Hematopoietic multipotent progenitor cell treated with erythropoietin and hydrocortisone succinate and interleukin-3 and kit ligand, for 4 days (in vitro differentiated cells): ENCODE measurements at places on chromosomes 2 and 18.

GRCh38 chr18:36389811-36390581 lies 92.5 kb downstream of the FHOD3 start:
- no peak for DNase-seq

DNA sequence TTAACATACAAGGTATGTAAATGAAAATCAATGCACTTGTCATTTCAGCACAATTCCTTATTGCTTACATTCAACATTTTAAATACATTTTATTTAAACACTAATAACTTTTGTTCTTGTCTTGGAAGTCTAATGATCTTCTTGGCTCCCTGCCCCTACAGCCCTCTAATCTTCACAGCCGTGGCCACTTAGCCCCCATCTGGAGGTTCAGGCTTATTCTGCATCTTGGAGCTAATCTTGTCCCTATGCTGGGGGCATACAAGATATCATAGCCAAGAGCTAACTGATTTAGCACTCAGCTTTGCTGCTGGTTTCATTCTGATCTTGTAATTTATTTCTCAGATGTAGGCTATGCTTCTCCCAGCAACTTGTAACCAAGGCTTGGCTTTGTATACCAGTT lies 140.8 kb downstream of the TMEFF2 start:
- DNase-seq = no peak

DNA sequence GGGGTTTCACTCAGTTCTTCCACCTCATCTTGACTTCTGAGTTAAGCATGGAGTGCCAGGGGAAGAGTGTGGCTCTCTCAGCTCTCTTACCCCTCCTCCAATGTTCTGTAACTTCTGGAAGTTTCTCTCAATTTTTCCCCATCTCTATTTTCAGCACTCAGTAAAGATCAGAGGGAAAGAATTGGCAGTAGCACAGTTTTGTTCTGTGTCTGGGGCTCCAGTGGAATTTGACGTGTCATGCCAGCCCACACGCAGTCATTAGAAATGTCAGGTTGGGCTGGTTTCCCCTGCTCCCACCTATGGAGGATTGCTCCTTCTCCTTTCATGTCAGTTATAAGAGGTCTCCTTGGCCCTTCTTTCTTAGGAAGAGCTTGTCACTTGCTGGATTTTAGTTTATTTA lies 104.6 kb upstream of the COL3A1 start:
- no peak for DNase-seq

GRCh38 chr2:240434728-240435456 lies 571 bp upstream of the GPC1 start:
- peak; percentile 82 for DNase-seq

GRCh38 chr2:11103984-11104793 lies 51.1 kb upstream of the SLC66A3 start:
- no peak for DNase-seq

- no peak for DNase-seq
Observed at GRCh38 chr2:15050483-15050882, 418.0 kb downstream of the LRATD1 start.

DNA sequence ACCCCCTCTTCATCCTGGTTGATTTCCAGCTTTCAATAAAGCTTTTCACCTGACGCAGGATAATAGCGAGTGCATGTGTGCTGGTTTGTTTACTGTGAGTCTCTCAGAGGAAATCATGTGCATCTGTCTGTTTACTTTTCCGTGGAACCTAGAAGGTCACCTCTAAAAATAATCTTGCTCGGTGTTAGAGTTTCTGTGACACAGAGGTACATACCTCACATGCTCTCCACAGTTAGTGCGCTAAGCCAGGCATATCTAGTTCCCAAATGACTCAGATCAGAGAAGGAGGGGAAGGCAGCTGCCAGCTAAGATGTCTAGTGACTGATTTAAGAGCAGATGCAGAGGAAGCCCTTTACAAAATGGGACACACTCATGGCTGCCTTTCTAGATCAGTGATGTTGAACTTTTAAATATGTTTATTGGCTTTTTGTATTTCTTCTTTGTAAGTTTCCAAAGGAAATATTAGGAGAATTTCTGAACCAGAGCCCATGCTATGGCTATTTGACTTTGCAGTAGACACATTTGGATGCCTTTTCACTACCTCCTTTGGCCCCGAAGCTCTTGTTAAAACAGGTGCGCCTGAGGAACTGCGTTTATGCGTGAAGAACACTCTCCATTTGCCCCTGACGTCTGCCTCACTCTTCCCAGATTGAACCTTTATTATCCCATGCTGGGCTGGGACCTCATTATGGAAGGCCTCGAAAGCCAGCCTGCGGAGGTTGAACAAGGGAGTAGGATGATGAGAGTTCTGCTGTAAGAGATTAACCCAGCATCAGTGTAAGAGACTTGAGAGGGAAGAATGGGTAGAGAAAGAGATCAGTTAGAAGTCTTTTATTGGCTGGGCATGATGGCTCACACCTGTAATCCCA lies 145.6 kb downstream of the FAM161A start:
- no peak for DNase-seq

GRCh38 chr2:238387332-238387731 lies 39.4 kb upstream of the ASB1 start:
- DNase-seq = peak; percentile 71

GRCh38 chr2:241859436-241860183 lies 916 bp upstream of the PDCD1 start:
- DNase-seq = no peak

GRCh38 chr2:186702501-186702900 lies 8.6 kb downstream of the FAM171B start:
- DNase-seq = no peak

DNA sequence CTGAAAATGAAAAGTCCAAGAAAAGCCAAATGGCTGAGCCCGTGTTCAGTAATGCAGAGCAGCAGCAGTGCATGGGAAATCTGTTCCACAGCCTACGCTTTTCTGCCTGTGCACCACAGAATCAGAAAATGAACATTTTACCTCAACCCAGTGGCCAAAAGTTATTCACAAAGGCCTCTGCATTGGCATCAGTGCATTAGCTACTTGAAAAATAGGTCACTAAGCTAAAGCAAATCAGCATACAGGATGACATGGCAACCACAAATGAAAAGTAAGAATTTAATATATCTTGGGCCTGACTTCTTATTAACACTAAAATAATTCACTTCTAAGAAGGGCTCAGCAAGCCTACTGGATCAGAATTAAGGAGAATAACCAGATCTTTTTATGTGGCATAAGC lies 1145.3 kb upstream of the CHAC2 start:
- DNase-seq = no peak

- DNase-seq = peak; percentile 58
Observed at GRCh38 chr18:53567929-53568574, 656.4 kb downstream of the MBD2 start.

DNA sequence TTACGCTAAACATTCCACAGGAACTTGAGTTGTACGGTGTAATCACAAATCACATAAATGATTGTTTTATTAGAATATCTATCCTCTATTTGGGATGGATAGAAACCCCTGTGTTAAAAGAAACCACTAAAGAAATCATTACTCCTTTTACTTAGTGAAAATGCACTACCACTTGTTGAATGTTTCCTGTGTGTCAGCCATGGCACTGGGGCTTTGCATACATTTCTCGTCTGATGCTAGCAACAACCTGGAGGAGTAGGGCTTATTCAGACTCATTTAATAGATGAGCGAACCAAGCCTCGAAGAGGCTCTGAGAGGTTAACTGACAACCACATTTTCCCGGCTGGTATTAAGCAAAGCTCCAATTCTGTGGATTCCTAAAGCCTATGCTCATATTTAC lies 60.5 kb upstream of the PELI1 start:
- DNase-seq = no peak

GRCh38 chr2:120857422-120857821 lies 121.8 kb downstream of the GLI2 start:
- no peak for DNase-seq

- no peak for DNase-seq
Observed at GRCh38 chr18:23585897-23586248, 433 bp downstream of the NPC1 start.

DNA sequence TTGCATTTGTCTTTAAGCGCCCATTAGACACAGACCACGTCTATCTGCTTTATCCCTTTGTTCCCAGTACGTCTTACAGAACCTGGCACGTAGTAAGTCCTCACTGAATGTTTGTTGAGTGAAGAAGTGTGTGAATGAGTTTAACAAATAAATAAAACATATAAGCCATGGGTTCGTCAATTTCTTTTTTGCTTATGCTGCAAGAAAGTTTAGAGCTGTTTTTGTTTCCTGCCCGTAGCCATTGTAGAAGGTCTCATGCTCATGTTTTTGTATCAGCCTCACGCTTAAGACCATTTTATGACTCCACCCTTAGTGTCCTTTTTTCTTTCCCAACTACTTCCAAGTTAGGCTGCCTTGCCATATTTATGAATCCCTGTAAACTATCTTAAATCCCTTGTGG lies 2.5 kb downstream of the ADD2 start:
- no peak for DNase-seq

- DNase-seq = no peak
Observed at GRCh38 chr2:169965495-169965894, 138.2 kb downstream of the UBR3 start.
